Stimulated activated CD4-positive, alpha-beta T cell treated with anti-CD3 and anti-CD28 coated beads, Interleukin-4, amount 100 ng/mL, for 4 hours (primary cell): ENCODE measurements at places on chromosomes 7 and 10.

DNA sequence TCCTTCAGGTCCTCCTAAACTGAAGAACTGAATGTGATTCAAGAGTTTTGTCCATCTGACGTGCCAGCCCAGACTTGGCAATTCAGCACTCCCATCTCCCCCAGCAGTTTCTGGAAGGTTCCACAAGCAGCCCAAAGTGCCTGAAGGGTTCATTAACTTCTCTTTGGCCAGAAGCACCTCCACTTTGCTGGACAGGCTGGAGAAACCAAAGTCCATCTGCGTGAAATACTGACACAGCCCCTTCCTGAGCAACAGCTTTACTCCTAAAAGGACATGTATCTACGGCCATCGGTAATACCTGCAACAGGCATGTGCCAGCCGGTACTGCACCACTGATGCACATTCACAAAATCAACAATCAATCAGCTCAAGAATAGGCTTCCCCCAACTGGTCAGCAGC is 48.5 kb downstream of the RSU1 start:
- no peak for DNase-seq

DNA sequence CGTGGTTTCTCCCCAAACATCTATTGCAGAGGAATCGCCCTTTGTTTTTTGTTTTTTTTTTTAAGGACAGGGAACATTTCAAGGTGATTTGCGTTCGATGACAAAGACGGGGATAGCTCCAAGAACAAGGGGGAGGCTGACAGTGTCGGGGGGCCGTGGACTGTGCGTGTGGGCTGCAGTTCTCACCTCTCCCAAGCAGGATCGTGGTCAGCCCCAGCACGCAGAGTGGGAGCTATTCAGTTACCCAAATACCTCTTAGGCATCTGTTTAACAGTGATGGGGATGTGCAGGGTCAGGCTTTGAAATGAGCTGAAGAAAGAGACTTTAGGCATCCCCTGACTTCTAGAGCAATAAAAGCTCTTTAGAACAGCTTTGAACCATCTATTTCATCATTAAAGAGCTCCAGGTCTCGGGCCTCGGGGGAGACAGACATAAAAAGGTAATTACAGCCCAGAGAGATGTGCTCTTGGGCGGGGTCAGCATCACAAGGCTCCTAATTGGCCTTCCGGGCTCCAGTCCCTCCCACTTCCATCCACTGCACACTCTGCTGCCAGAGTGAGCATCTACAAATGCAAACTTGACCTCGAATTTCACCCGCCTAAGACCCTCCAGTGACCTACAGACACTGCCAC is 97.3 kb downstream of the MYL10 start:
- DNase-seq = no peak

DNA sequence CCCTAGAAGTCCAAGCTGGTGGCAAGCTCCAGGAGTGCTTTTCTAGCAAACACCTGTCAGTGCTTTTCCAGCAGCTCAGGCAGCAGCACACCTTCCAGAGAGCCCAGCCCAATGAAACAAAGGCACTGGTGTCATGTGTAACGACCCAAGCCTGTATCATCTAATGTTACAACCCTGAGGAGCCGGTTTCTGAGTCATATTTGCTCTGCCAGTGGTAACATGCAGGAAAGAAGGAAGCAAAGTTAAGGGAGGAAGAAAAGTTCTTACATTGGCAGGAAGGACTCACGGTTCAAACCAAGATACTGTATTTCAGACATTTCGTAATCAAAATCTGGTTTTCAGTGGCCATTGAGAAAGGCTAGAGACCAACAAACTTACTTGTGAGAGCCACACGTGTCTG is at the start of gene ANKRD22:
Gene ANKRD22 (minus strand): TSS at position 139 of the 400 bp plus-strand sequence. CDS start 237 bp downstream, outside the sequence.
- DNase-seq = no peak

GRCh38 chr10:9291081-9291480 is 1236.6 kb downstream of the GATA3 start:
- no peak for DNase-seq

- DNase-seq = no peak
Measured at GRCh38 chr7:71566376-71566775, 434.4 kb downstream of the GALNT17 start.

- no peak for DNase-seq
Measured at GRCh38 chr7:158258411-158259130, 329.1 kb downstream of the PTPRN2 start.

DNA sequence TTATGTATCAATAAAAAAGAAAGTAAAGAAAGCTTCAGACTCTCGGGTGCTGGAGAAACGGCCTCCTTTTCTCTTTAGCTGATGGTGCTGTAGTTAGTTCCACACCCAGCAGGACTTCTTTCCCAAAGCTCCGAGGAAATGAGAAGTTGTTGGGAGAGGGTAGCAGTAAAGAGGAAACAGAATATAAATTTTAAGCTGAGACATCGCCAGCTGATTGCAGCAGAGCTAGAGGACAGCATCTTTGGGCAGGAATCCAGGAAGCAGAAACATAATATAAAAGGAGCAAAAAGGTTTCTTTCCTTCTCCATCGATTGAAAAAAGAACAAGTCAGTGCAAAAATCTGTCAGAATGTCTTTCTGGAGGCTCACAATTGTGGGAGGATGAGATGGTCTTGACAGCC is 616.9 kb upstream of the FOXK1 start:
- no peak for DNase-seq

DNA sequence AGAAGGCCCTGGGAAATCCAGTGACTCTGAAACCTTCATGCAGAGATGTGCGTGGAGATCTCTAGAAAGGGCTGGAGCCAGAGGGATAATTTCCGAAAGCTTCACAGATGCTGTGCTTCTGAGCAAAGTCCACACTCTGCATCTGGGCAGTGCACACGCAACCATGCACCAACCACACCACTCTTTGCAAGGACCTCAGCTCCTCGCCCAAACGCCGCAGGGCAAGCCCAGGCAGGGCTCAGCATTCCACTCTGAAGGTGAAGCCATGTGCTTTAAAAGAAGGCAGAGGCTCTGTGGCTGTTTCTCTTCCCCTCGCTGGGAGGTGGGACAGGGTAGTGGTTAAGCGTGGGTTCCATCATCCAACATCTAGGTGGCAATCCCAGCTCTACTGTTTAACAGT is 48.4 kb downstream of the ASB13 start:
- DNase-seq = no peak
